A549 treated with CORT108297 at 1 μM for 4 hours (cell line): ENCODE measurements at places on chromosomes 13 and 19. TPM values are rescaled to one million over a fixed set of nuclear protein-coding genes. Genes with fewer than 3 reads are reported as not detected.

LRCH1 gene
- 6.8 to 8.2 TPM (median 8.0 TPM) in 5 replicates for total RNA-seq

IGFL2 gene
- total RNA-seq: 0.32 to 1.3 TPM (median 0.74 TPM) in 5 replicates

ARHGEF7 gene
- total RNA-seq: 19.7 to 21.5 TPM (median 20.9 TPM) in 5 replicates

FBXW9 gene
- total RNA-seq: 8.7 to 14.0 TPM (median 13.4 TPM) in 5 replicates

LIN37 gene
- total RNA-seq: 18.3 to 28.2 TPM (median 25.9 TPM) in 5 replicates

SLITRK6 gene
- 0.18 to 0.47 TPM (median 0.36 TPM) in 5 replicates for total RNA-seq

CEACAM1 gene
- total RNA-seq: 1.7 to 1.9 TPM (median 1.8 TPM) in 5 replicates

PPP1R13L gene
- total RNA-seq: 29.4 to 40.5 TPM (median 30.3 TPM) in 5 replicates

CPT1C gene
- 12.0 to 15.0 TPM (median 12.8 TPM) in 5 replicates for total RNA-seq

ARHGAP33 gene
- total RNA-seq: 4.3 to 9.2 TPM (median 6.5 TPM) in 5 replicates

ZNF90 gene
- total RNA-seq: not detected in 5 replicates

CEACAM20 gene
- total RNA-seq: 0.05 to 0.08 TPM (median 0.06 TPM) in 5 replicates

PSG7 gene
- total RNA-seq: 0.04 to 0.07 TPM (median 0.05 TPM) in 3 of 5 replicates, not detected in the others

SIGLECL1 gene
- total RNA-seq: not detected in 5 replicates

DNAAF3 gene
- total RNA-seq: 4.5 to 6.9 TPM (median 6.2 TPM) in 5 replicates

BBC3 gene
- 18.2 to 36.1 TPM (median 35.2 TPM) in 5 replicates for total RNA-seq

TTC9B gene
- total RNA-seq: 0.14 to 1.1 TPM (median 0.69 TPM) in 5 replicates

KASH5 gene
- 0.05 to 0.12 TPM (median 0.07 TPM) in 4 of 5 replicates, not detected in the other for total RNA-seq

KIR2DL3 gene
- not detected in 5 replicates for total RNA-seq

ACTN4 gene
- 840 to 1,278 TPM (median 1,154 TPM) in 5 replicates for total RNA-seq

TMPRSS9 gene
- total RNA-seq: 0.03 to 0.19 TPM (median 0.08 TPM) in 3 of 5 replicates, not detected in the others

RNF113B gene
- total RNA-seq: not detected in 5 replicates

CD22 gene
- total RNA-seq: 0.92 to 1.4 TPM (median 0.99 TPM) in 5 replicates

BEST2 gene
- total RNA-seq: 0.24 to 0.35 TPM (median 0.28 TPM) in 4 of 5 replicates, not detected in the other

PPM1N gene
- 6.4 to 8.3 TPM (median 7.8 TPM) in 5 replicates for total RNA-seq

WDR88 gene
- total RNA-seq: 0.09 to 0.52 TPM (median 0.15 TPM) in 3 of 5 replicates, not detected in the others

C19orf81 gene
- total RNA-seq: 3.4 to 12.3 TPM (median 11.5 TPM) in 5 replicates

LHB gene
- total RNA-seq: not detected in 5 replicates

LILRB5 gene
- 0.03 to 0.06 TPM in 2 of 5 replicates, not detected in the others for total RNA-seq

PSG1 gene
- total RNA-seq: 0.14 to 0.32 TPM (median 0.27 TPM) in 5 replicates

GTF3A gene
- 94.8 to 100 TPM (median 98.4 TPM) in 5 replicates for total RNA-seq

ZNF491 gene
- not detected in 5 replicates for total RNA-seq

CYP4F8 gene
- not detected in 5 replicates for total RNA-seq

PCSK4 gene
- 0.47 to 1.1 TPM (median 0.82 TPM) in 5 replicates for total RNA-seq
